ENCODE measurements at places on chromosomes 4 and X. TPM values are rescaled to one million over a fixed set of nuclear protein-coding genes. Genes with fewer than 3 reads are reported as not detected.
A peak's percentile ranks its signal among the peaks of the same experiment; 100 is the strongest.

AFM gene
- not detected for total RNA-seq

- DNase-seq = no peak
These were observed 3.5 kb downstream of the TMEM154 start for GRCh38 chr4:152676052-152676854.

DNA sequence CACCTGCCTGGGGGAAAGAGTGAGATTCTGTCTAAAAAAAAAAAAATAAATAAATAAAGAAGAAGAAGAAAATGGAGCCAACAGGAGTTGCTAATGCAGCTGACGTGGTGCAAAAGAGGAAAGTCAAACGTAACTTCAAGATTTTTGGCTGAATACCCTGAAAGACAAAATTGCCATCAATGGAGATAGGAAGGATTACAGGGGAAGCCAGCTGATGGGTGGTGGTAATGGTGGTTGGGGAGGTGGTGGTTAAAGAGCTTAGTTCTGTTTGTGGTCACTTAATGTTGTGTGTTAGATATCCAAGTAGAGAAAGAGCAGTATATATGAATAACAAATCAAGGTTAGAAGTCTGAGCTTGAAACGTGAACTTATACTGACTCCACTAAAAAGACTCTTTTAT lies 225.4 kb downstream of the ARHGAP24 start:
- no peak for DNase-seq

- no peak for DNase-seq
These were observed 144.8 kb downstream of the GABRA3 start for GRCh38 chrX:152306331-152306730.

DNA sequence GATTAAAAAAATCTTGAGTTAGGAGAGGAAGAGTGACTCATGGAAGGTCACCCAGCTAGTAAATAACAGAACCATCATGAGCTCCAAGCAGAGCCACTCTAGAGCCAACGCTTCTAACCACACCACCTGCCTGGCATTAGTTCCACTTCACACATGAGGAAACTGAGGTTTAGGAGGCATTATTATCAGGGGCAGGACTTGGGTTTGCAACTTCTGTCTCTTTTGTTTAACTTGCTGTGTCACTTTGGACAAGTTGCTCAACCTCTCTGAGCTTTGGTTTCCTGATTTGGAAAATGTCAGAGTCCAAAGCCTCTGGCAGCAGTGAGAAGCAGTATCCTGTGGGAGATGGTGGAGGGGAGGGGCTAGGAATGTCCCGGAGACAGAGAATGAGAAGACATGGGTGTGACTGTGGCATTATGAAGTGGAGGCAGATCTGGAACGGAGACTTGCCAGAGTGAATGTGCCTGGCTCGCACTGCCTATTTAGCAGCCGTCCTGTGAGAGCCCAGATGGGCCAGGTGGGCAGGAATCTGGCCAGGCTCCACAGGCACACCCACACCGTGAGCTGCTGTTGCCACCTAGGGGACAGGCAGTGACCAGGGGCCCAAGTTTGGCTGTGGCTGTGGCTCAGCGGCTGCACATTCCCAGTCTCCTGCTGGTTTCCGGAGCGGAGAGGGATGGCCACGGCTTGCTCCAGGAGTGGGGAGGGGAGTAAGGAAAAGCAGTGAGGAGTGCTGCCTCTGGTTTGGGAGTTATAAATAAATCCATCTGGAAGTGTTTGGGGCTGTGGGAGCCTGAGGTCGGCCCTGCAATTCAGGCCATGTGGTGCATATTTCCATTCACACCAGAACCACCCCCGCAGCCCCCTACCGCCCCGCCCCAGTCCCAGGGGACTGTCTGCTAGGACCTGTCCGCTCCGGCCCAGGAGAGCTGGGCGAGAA lies 93.4 kb downstream of the NHSL2 start:
- peak; percentile 40 for DNase-seq

DNA sequence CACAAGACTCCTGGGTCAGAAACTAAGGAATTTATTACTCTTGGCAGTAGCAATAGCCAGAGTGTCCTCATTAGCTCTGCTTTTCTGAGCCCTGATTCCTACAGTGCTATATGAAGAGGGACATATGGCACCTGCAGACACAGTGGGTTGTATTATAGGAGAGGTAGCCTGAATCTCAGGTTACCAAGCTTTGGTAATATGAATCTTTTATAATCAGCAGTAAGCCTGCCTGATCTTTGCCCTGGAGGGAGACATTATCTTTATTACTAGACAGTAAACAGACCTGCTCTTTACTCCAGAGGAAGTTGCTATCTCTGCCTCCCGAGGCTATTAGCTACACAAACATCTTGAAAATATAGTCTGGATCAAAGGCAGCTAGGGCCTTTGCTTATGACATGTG lies 62.5 kb upstream of the HOPX start:
- DNase-seq = no peak

GRCh38 chr4:39104255-39104654 lies 42.2 kb downstream of the KLHL5 start:
- no peak for DNase-seq

GRCh38 chr4:14767142-14767541 lies 235.1 kb upstream of the CPEB2 start:
- peak; percentile 90 for DNase-seq
